Right atrium auricular region (tissue), 2 donors: ENCODE measurements at places on chromosomes 7 and 10.

GRCh38 chr10:91742229-91742628 is 56.0 kb upstream of the TNKS2 start:
- no peaks in the 10 kb centered on the region for H3K36me3 ChIP-seq
- H3K27ac ChIP-seq: no peak overlapping the region
- no peak overlapping the region for H3K4me3 ChIP-seq
- H3K4me1 ChIP-seq: no peaks in the 10 kb centered on the region
- no peak for DNase-seq
- H3K27me3 ChIP-seq: no peaks in the 10 kb centered on the region

DNA sequence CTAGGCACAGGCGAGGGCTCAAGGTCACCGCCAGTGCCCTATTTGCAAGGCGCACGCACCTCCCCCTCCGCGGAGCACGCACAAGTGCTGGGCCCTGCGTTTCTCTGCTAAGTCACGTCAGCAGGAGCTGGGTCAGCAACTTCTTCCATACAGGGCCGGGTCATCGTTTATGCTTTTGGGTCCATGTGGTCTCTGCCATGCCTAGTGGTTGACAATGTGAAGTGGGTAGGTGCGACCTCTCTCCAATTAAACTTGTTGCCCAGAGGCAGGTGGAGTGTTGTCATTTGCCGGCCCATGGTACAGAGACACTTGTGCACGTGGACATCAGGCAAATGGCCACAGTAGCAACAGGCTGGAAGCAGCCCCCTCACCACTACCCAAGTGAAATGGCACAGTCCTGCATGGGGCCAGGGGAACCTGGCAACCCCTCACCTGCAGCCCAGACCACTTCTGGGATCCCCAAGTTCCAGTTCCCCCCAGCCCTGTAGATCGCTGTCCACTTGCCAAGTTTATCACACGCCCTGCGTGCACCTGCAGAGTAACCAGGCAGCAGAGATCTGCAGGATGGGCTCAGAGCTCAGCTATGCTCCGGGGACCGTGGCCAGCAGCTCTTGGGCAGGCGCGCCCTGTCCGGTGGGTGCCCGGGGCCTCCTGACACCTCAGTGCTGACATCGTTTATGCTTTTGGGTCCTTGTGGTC is 86.1 kb upstream of the PPP2R2D start:
- peak; percentile 36 for DNase-seq
- no peak overlapping the region for H3K4me3 ChIP-seq
- H3K27me3 ChIP-seq: no peaks in the 10 kb centered on the region
- H3K27ac ChIP-seq: no peak overlapping the region
- H3K4me1 ChIP-seq: no peaks in the 10 kb centered on the region

GRCh38 chr7:101608772-101609713 is 20.1 kb downstream of the MYL10 start:
- no peak overlapping the region for H3K27ac ChIP-seq
- no peak overlapping the region for H3K4me3 ChIP-seq
- no peak for DNase-seq
- H3K27me3 ChIP-seq: no peaks in the 10 kb centered on the region
- H3K4me1 ChIP-seq: no peaks in the 10 kb centered on the region
- no peaks in the 10 kb centered on the region for H3K36me3 ChIP-seq

- H3K4me1 ChIP-seq: no peaks in the 10 kb centered on the region
- no peaks in the 10 kb centered on the region for H3K36me3 ChIP-seq
- H3K4me3 ChIP-seq: no peak overlapping the region
- no peak overlapping the region for H3K27ac ChIP-seq
These were observed 13.5 kb downstream of the TBXAS1 start for GRCh38 chr7:139842401-139843210.

GRCh38 chr10:101301111-101301731 is 52.7 kb upstream of the BTRC start:
- no peak for DNase-seq
- no peak overlapping the region for H3K27ac ChIP-seq
- no peaks in the 10 kb centered on the region for H3K4me1 ChIP-seq
- H3K27me3 ChIP-seq: no peaks in the 10 kb centered on the region

DNA sequence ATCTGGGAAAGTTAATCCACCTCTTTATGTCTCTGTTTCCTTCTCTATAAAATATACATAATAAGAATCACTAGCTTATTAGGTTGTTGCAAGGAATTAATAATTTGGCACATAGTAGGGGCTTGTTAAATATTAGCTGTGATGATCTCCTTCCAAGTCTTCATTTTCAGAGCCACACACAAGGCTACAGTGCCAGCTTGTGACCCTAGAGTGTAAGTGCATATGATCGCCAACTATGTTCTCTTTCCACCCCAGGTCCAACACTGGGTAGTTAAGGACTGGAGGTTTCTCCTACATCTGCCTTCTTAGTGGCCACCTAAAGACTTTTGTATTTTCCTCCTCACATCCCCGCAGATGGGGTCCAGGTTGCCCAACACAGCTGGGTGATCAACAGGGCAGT is 17.9 kb upstream of the ACSM6 start:
- no peak overlapping the region for H3K27ac ChIP-seq
- H3K36me3 ChIP-seq: no peaks in the 10 kb centered on the region
- H3K27me3 ChIP-seq: no peaks in the 10 kb centered on the region
- H3K4me1 ChIP-seq: no peaks in the 10 kb centered on the region
- H3K4me3 ChIP-seq: no peak overlapping the region

DNA sequence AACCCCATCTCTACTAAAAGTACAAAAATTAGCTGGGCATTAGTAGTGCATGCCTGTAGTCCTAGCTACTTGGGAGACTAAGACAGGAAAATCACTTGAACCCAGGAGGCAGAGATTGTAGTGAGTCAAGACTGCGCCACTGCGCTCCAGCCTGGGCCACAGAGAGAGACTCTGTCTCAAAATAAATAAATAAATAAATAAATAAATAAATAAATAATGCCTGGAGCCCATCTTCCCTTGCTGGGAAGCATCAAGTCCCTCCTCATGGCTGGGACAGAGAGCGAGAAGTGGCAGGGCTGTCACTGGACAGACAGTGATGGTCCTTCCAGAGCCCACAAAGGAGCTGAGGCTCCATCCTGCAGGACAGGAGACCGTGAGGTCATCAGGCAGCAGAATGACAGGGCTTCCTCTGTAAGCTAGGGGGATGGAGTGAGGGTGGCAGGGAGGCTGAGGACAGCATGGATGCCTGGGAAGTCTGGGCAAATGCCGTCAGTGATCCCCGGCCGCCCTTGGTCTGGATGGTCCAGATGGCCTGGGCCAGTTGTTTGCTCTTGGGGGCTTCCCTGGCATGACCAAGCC is 36.4 kb upstream of the ELN start:
- peak overlapping the region; percentile 73 for H3K27ac ChIP-seq
- H3K4me3 ChIP-seq: no peak overlapping the region
- H3K36me3 ChIP-seq: no peaks in the 10 kb centered on the region
- no peak for DNase-seq
- H3K27me3 ChIP-seq: no peaks in the 10 kb centered on the region
- H3K4me1 ChIP-seq: no peaks in the 10 kb centered on the region

GRCh38 chr10:69466689-69467088 is 15.4 kb downstream of the TSPAN15 start:
- H3K4me1 ChIP-seq: peaks cover 52% of the 10 kb centered on the region
- no peaks in the 10 kb centered on the region for H3K27me3 ChIP-seq
- DNase-seq: no peak
- no peak overlapping the region for H3K27ac ChIP-seq
- no peaks in the 10 kb centered on the region for H3K36me3 ChIP-seq

- no peaks in the 10 kb centered on the region for H3K36me3 ChIP-seq
- DNase-seq: no peak
- H3K4me3 ChIP-seq: no peak overlapping the region
- H3K4me1 ChIP-seq: no peaks in the 10 kb centered on the region
- H3K27ac ChIP-seq: no peak overlapping the region
- H3K27me3 ChIP-seq: no peaks in the 10 kb centered on the region
These were observed 106.0 kb upstream of the PRR15 start for GRCh38 chr7:29457565-29458011.

- no peak for DNase-seq
- H3K4me3 ChIP-seq: no peak overlapping the region
- H3K36me3 ChIP-seq: no peaks in the 10 kb centered on the region
- H3K27ac ChIP-seq: no peak overlapping the region
These were observed 37.6 kb downstream of the C10orf105 start for GRCh38 chr10:71681977-71682376.

GRCh38 chr10:120423431-120424197 is 33.4 kb upstream of the PLPP4 start:
- DNase-seq: no peak
- no peaks in the 10 kb centered on the region for H3K36me3 ChIP-seq
- H3K27me3 ChIP-seq: no peaks in the 10 kb centered on the region
- no peak overlapping the region for H3K27ac ChIP-seq
- no peaks in the 10 kb centered on the region for H3K4me1 ChIP-seq

GRCh38 chr7:94382132-94382531 is 12.6 kb upstream of the COL1A2 start:
- H3K36me3 ChIP-seq: no peaks in the 10 kb centered on the region
- H3K27me3 ChIP-seq: no peaks in the 10 kb centered on the region
- DNase-seq: no peak
- H3K4me1 ChIP-seq: no peaks in the 10 kb centered on the region
- H3K27ac ChIP-seq: no peak overlapping the region

- H3K4me1 ChIP-seq: no peaks in the 10 kb centered on the region
- no peak overlapping the region for H3K27ac ChIP-seq
- DNase-seq: no peak
- peaks cover 4% of the 10 kb centered on the region for H3K36me3 ChIP-seq
- no peaks in the 10 kb centered on the region for H3K27me3 ChIP-seq
These were observed 72.8 kb downstream of the GNA12 start for GRCh38 chr7:2771274-2771731.

DNA sequence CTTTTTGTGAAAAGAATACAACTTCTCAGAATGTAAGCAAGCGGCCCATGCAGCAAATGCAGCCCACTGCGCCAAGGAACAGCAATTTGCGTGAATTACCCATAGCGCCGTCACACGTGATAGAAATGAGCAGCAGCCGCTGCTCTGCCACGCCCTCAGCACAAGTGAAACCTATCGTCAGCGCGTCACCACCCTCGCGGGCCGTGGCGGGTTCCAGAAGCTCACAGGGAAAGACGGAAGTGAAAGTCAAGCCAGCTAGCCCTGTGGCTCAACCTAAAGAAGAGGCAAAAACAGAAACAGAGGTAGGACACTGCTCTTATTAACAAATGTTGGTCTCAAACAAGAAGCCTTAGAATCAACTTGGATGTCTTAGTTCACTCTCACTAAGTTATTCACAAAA is 70.5 kb downstream of the SHH start:
- no peak for DNase-seq
- no peaks in the 10 kb centered on the region for H3K27me3 ChIP-seq
- H3K4me1 ChIP-seq: no peaks in the 10 kb centered on the region
- no peak overlapping the region for H3K27ac ChIP-seq
- peaks cover 72% of the 10 kb centered on the region for H3K36me3 ChIP-seq

DNA sequence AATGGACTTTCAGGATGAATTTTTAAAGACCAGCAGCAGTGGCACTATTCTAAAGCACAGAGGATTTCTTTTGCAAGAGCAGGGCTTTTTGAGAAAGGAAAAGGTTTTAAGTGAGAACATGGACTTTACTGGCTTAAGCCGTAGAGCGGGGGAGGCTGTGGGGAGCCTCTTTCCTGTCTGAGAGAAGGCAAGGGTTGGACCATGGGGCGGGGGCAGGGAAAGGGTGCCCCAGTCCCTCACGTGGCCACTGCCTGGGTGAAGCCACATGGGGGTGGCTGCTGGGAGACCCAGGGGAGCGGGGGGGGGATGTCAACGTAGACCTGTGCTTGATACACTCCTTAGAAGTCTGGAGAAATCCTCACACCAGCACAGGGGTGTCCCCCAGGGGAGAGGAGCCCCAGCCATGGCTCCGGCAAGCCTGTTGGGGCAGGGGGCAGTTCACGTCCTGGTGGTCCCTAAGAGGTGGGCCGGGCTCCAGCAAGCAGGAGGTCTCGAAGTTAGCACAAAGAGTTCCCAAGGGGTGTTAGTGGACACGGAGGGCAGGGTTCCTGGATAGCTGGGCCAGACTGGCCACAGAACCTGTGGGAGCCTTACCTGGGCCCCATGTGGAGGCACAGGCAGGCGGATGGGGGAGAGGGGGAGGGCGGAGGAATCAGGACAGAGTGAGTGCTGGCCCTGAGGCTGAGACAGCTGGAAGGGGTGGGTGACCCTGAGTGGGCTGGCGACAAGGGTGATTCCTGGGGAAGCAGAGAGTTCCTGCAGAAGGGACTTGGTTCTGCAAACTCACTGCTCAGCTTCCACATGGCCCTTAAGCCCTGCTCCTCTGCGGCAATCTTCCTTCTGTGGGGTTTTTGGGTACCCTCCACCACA is 36.9 kb upstream of the ELFN1 start:
- H3K27ac ChIP-seq: no peak overlapping the region
- H3K4me3 ChIP-seq: no peak overlapping the region
- no peaks in the 10 kb centered on the region for H3K36me3 ChIP-seq
- H3K4me1 ChIP-seq: no peaks in the 10 kb centered on the region
- no peaks in the 10 kb centered on the region for H3K27me3 ChIP-seq

DNA sequence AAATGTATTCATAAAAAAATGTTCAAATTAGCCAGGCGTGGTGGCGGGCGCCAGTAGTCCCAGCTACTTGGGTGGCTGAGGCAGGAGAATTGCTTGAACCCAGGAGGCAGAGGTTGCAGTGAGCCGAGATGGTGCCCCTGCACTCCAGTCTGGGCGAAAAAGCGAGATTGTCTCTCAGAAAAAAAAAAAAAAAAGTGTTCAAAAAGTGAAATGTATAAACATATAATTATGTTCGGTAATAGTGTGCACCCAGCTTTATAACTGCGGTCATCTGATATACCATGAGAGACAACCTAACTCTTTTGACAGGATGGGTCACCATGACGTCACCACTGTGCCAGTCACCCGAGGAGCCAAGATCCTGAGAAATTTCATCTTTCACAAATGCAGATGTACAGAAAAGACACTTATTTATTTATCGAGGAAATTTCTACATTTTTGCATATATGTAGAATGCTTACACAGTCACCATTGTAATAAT is 594 bp upstream of the RP9 start:
- peak overlapping the region; percentile 96 for H3K4me3 ChIP-seq
- no peaks in the 10 kb centered on the region for H3K4me1 ChIP-seq
- peak overlapping the region; percentile 41 for H3K27ac ChIP-seq
- H3K27me3 ChIP-seq: no peaks in the 10 kb centered on the region

- no peak overlapping the region for H3K27ac ChIP-seq
- peak; percentile 42 for DNase-seq
- no peaks in the 10 kb centered on the region for H3K36me3 ChIP-seq
- no peaks in the 10 kb centered on the region for H3K27me3 ChIP-seq
These were observed 345.2 kb upstream of the SHH start for GRCh38 chr7:156157409-156158012.

GRCh38 chr7:103690242-103690974 is 244.4 kb upstream of the SLC26A5 start:
- no peak overlapping the region for H3K27ac ChIP-seq
- no peak overlapping the region for H3K4me3 ChIP-seq
- H3K27me3 ChIP-seq: no peaks in the 10 kb centered on the region
- H3K36me3 ChIP-seq: no peaks in the 10 kb centered on the region

- no peaks in the 10 kb centered on the region for H3K36me3 ChIP-seq
- no peak overlapping the region for H3K4me3 ChIP-seq
- H3K4me1 ChIP-seq: no peaks in the 10 kb centered on the region
- no peak for DNase-seq
These were observed 34.4 kb upstream of the SLF2 start for GRCh38 chr10:100878291-100878910.

- no peaks in the 10 kb centered on the region for H3K36me3 ChIP-seq
- peaks cover 25% of the 10 kb centered on the region for H3K4me1 ChIP-seq
- DNase-seq: no peak
- no peaks in the 10 kb centered on the region for H3K27me3 ChIP-seq
- no peak overlapping the region for H3K4me3 ChIP-seq
These were observed 86.0 kb downstream of the ARID5B start for GRCh38 chr10:61987537-61987936.

GRCh38 chr7:157763279-157764000 is 426.6 kb downstream of the DNAJB6 start:
- no peak overlapping the region for H3K27ac ChIP-seq
- no peaks in the 10 kb centered on the region for H3K4me1 ChIP-seq
- no peak for DNase-seq
- H3K27me3 ChIP-seq: no peaks in the 10 kb centered on the region

GRCh38 chr7:7701527-7701926 is 16.9 kb downstream of the RPA3 start:
- H3K36me3 ChIP-seq: no peaks in the 10 kb centered on the region
- no peak overlapping the region for H3K4me3 ChIP-seq
- no peaks in the 10 kb centered on the region for H3K27me3 ChIP-seq
- DNase-seq: no peak
